ENCODE measurements at places on chromosomes 6 and 20.

DNA sequence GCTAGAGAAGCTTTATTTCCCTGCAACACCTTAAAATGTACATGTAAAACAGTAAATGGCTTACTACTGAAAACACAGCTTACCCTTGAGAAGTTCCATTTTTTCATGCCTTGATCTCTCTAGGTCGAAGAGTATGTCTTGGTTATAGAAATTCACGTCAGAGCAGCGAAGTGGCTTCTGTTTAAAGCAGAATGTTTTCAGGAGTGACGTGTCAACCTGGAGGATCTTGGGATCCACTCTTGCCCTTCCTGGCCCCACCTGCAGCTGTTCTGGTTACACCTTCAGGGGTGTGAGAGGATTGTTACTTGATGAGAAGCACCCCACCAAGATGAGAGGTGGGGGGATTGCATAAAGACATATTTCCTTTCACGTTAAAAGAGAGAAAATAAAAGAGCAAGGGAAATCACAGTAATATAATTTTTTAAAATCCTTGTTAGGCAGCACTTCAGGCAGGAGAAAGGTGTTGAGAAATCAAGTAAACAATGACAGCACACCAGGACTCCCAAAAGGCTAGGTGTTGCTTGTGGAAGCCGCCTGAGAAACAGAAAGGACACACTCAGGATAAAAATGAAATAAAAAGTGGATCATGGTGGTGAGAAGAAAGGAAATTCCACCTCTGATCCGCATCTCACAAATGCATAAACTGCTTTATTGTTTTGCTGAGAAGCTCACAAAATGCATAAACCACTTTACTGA lies 149.7 kb downstream of the UNC5CL start:
- DNase-seq: no peak

DNA sequence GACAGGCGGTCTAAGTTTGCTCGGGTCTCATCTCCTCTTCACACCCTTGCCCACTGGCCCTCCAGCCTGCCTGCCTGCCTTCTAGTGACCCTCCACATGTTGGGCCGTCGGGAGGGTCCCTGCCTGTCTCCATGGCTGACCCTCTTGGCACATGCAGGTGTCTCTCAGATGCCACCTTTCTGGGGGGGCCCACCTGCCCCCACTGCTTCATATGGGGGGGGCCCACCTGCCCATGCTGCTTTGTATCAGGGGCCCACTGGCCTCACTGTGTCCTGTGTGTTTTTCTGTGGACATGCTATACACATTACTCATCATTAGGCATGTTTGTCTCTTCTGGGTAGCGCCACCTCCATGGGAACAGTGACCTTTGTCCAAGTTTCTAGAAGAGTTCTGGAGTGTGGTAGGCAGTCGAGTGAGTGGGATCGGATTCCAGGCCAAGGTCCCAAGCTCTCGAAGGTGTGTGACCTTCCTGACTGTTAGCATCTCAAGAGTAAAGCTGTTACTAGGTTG lies 40.4 kb upstream of the KIF25 start:
- no peak for DNase-seq

DNA sequence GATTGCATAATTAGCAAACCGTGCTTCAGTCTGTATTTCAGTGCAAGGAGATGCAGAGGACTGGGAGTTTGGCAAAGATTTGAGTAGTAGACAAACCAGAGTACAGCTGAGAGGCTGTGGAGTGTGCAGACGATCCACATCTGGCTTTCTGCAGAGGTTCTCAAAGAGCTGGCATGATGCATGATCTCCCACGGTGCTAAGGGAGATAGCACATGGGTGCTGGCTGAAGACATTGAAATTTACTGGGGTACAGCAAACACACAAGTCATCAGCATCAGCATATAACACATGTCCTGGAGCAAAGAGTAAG lies 79.0 kb upstream of the FAM184A start:
- DNase-seq: no peak

DNA sequence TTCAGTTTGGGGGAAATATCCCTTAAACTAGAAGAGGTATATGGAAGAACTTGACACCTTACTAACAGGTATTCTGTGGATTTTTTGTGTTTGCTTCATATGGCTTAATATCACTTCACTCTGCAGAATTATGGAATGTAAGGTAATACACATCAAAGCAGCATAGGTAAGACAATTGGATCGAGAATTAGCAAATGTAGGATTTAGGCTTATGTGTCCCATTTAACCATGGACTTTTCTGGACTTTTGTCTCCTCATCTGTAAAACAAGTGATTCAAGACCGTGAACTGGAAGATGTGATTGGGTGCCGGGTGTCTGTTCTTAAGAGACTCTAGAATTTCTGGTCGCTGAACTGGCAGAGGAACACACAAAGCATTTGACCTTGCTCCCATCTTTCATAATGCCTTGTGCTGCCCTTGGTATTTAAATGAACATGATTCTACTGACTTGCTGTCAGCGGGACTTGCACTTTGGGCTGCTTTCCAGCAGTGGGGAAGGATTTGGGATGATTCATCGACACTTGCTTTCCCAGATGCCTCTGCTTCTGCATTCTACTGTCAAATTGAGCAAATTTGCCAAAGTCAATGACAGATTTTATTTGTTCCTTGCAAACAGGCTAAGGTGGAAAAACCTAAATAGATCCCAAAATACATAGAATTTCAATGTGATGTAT lies 199.8 kb downstream of the PLCB1 start:
- no peak for DNase-seq

DNA sequence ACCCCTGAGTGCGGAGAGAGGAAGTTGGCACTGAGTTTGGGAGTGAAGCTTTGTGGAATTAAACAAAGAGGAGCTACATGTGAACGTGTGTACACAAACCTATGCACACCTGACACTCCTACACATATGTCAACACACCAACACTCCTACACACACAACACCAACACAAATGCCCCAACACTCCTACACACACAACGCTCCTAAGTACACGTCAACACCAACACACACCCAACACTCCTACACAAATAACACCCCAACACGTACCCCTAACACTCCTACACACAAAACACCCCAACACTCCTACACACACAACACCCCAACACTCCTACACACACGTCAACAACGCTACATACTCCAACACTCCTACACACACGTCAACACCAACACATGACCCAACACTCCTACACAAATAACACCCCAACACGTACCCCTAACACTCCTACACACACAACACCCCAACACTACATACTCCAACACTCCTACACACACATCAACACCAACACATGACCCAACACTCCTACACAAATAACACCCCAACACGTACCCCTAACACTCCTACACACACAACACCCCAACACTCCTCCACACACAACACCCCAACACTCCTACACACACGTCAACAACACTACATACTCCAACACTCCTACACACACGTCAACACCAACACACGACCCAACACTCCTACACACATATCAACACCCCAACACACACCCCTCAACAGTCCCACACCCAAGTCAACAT lies 40.1 kb upstream of the ZBP1 start:
- no peak for DNase-seq

DNA sequence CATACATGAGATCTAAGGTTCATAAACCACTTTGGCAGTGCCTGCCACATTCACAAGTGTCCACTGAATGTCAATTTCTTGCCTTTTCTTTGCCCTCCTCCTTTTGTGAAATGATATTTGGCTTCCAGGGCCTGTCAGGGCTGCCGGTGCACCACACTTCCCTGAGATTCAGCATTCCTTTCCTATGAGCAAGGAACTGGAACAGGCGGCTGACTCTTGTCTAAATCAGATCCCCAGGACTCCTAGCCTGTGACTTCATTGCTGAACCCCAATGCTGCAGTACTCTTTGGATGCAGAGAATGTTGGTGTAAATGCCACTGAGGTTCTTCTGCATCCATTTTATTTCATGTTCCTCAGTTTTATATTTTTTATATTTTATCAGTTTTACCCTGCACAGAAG lies 172.2 kb downstream of the ARID1B start:
- DNase-seq: no peak

GRCh38 chr20:17229256-17229655 lies 2.4 kb downstream of the PCSK2 start:
- DNase-seq: no peak

GRCh38 chr20:50642288-50642803 lies 49.0 kb downstream of the RIPOR3 start:
- no peak for DNase-seq

- DNase-seq: no peak
These were observed 53.7 kb downstream of the SH3BGRL2 start for GRCh38 chr6:79684876-79685275.

DNA sequence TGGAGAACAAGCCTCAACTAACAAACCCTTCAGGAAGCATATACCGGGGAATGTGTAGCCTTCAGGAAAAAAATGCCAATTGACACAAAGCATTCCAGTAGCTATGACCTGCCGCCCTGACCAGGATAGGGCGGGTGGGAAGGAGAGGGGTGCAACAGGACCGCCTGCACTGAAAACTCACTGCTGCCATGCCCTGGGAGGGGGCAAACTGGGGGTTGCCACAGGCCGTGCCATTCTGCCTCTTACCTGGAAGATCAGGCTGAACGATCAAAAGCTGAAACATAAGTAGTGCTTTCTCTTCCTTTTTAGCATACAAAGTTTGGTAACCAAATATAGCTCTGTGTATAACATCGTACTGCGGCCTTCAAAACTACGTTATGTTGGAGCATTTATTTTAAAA lies 21.7 kb downstream of the NR2E1 start:
- no peak for DNase-seq

GRCh38 chr6:79946272-79947190 lies 822 bp downstream of the ELOVL4 start:
- DNase-seq: no peak

DNA sequence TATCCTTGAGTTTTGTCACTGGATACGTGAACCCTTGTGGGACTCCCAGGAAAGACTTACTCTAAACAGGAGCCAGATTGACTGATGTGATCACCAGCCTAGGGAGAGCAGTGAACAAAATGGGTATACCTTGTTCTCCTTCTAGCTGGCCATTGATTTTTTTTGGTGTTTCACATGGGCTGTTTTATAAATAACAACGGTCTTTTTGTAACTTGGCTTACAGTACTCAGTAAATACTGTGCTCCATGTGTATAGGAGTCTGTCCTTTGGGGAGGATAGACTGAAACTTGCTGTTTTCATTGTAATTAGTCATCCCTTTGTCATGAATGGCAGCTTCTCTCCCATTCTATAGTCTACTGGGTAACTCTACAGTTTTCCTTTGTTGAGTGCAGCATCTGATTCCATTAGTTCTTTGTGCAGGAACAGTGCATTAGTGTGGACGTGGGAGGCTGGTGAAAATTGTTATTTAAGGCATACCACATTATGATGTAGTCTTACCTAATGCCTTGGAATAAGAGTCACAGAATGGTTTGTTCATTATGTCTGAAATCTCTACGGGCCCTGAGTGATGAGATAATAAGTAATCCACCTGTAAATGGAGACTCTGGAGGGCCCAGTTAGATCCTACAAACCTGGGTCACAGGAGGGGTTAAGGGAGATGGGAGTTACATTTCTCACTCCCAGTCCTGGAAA lies 89.5 kb downstream of the TIAM2 start:
- no peak for DNase-seq

DNA sequence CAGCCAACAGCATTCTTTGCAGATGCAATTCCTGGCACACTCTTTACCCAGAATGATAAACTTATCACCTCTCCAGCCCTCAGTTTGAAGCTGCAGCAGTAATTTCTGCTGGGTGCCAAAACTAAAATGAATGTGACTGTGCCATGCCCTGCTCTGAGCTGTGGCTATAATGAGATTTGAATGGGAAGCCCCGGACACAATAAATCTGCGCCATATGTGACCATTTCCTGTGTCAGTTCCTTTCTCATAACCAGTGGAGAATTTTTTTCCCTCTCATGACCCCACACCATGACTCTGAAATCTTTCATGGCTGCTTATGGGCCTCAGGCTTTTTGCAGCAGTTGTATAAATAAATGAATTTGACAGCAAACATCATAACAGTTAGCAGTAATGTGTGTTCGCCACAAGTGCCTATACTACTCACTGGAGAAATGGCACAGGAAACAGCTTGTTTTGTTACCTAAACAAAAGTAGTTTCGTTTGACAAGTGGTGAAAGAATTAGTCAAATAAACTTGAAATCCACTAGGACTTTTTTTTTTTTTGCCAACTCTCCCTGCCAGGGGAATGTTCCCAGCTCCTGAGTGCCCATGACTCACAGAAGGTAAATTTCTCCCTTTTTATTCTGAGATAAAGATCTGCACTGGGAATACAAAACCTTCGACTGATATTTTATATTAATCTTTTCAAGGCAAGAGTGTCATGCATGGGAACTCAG lies 408.4 kb downstream of the PKHD1 start:
- DNase-seq: no peak

DNA sequence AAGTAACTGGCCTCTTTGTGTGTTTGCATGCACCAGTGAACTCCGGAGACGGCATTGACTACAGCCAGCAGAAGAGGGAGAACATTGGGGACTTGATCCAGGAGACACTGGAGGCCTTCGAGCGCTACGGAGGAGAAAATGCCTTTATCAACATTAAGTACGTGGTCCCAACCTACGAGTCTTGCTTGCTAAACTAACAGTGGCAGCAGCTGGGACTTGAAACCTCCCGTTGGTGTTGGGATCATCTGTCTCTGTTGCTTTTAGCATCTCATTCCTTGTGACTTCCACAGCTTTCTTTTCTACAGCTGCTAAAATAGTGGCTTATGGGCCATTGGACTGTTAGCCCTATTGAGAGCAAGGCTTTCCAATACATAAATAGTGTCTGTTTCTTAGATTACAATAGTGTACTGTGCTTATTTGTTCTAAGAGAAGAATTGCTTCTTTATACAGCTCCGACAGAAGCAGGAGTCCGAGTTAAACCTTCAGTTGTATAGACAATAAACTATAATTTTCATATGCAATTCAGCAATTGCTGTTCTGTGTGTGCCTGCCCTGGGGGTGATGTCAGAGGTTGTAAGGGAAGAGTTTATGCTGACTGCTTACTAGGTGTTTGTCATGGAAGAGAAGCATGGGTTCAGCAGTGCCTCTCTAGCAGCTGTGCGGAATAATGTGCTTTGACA lies 99.6 kb upstream of the QKI start:
- no peak for DNase-seq

DNA sequence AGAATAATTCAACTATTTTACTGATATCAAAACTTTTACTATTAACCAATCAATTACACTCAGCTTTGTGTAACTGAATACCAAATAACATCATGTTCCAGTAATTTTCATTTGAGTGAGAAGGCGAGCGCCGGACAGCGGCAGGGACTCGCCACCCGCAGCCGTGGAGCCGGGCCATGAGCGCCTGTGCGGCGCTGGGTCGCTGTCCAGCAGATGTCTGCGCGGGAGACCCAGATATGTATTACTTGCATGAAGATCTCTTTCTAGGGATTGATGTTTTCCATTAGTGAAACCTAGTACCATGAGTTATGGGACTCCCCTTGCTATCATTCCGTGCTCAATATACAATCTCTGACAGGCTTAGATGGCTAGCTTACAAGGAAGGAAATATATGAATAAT lies 245.1 kb upstream of the PRSS16 start:
- no peak for DNase-seq

All from activated T-helper 1 cell treated with Interleukin-2 at 50 U/mL for 16 hours (primary cell).